Activated naive CD4-positive, alpha-beta T cell treated with anti-CD3 and anti-CD28 coated beads, Interleukin-2, amount 10 ng/mL, durations not matched to agents 7 days and 5 days (primary cell): ENCODE measurements at places on chromosomes 7 and 10.

DNA sequence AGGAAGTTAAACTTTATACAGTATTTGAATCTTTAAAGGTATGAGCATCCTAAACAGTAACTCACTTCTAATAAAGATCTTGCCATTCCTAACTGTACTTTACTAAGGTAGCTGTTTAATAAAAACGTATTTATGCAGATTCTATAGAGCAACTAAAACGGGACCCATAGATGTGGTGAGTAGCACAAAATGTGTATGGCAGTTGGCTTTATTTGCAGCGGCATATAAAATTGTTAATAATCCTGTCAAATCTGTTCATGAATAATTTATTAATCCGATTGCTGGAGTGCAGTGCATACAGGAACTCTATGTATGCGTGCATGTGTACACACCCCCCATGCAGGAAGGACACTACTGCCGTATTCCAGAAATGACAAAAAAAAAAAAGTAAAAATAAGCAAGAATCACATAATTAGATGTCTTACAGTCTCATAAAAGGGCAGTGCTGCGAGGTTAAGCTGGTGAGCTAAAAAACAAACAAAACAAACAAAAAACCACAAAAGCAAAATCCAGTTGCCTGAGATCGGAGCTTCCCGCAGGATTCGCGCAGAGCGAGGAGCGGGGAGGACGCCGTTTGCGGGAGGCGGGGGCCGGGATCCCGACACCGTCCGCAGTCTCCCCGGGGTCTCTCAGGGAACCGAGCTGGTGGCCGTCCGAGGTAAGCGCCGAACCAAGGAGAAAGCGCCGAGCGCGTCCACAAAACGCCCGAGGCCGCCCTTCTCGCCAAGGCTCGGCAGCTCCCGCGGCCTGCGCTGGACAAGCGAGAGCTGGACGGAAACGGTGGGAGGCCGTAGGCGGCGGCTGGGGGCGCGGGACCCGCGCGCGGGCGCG is 518 bp upstream of the COMMD3 start:
- DNase-seq, result no peak

- DNase-seq, result no peak
Measured at GRCh38 chr10:23422003-23422411, 16.9 kb upstream of the OTUD1 start.

DNA sequence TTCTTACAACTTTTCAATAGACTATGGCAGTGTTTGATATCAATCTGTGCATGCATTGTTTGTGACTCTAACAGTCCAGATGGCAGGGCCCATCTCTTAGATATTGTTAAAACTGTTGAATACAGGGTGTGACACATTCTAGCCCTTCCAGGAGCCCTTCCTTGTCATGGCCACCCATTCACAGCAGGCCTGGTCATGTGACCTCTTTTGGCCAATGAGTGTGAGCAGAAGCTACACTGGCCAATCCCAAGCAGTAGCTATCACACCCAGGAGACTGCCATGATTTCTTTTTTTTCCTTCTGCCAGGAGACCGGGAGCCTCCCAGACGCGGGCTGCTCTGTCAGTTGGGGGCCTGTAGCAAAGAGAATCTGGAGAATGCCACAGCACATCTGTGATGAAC is 655.4 kb upstream of the MKI67 start:
- no peak for DNase-seq

- DNase-seq, result no peak
Measured at GRCh38 chr7:100374601-100375000, 1.3 kb downstream of the PILRA start.

DNA sequence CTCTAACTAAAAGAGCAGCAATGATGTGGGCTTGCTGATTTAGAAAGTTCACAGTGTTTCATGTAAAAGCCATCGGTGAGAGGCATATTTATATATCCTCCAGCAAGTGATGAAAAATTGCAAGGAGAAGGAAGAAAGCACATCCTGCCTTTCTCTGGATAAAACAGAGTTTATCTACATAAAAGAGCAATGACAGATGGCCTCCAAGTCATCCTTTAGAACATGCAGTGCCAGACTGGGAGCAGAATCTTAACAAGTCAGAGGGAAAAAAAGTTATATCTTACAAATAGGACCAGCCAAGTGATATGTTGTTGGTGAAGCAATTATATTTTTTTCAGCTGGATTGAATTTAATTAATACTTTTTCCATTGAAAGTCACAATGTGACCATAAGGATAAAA is 253.8 kb upstream of the MGMT start:
- no peak for DNase-seq

GRCh38 chr7:28318101-28318762 is 94.1 kb upstream of the CREB5 start:
- no peak for DNase-seq

DNA sequence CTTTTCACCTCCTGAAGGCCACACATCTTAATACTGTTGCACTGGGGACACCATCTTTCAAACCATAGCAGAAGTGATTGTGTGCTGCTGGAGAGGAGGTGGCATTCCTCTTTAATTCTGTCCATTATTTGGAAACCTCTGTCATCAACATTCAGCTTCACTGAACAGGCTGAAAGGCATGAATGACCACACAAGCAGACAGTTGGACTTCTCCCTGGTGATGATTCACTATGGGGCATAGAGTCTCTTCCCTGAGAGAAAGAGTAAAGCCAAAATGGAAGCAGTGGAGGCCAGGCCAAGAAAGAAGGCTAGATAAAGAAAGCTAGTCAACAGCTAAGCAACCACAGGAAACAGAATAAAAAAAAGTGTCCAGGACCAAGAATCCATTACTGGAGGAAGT is 113.1 kb upstream of the VSTM2A start:
- no peak for DNase-seq

DNA sequence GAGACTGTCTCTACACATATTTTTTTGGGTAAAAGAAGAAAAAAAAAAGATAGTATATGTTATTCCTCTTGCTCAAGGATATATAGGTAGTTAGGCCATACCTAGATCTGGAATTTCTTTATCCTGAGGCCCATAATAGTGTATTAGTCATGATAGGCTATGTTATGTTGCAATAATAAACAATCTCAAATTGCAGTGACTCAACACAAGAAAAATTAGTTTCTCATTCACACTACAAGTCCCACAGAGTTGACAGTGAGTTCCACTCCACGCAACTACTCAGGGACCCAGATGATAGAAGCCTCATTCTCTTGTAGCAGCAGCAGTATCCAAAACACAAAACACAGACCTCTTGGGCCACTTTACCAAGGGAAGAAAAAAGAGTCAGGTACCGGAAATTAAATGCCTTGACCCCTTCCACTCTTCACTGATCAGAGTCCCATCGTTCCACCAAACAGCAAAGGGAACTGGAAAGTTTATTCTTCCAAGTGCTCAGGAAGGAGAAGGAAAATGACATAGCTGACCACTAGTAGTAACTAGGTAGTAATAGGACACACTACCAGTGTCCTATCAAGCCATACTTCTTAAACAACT is 7.4 kb upstream of the C10orf67 start:
- DNase-seq, result no peak

DNA sequence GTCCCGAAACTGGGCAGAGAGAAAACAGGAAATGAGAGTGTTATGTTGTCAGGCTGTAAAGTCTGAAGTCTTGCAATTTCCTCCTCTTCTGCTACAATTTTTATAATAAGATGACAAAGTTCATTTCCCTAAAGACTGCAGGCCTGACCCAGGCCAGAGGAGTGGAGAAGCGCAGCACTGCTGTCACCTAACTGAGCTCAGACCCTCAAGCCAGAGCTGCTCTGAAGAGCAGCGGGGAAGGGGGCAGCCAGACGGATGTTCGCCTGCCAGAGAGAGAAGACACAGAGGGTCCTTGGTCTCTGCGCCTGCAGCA is 12.6 kb upstream of the AOAH start:
- no peak for DNase-seq

- DNase-seq, result no peak
Measured at GRCh38 chr10:24513155-24513554, 210.5 kb downstream of the ARHGAP21 start.

DNA sequence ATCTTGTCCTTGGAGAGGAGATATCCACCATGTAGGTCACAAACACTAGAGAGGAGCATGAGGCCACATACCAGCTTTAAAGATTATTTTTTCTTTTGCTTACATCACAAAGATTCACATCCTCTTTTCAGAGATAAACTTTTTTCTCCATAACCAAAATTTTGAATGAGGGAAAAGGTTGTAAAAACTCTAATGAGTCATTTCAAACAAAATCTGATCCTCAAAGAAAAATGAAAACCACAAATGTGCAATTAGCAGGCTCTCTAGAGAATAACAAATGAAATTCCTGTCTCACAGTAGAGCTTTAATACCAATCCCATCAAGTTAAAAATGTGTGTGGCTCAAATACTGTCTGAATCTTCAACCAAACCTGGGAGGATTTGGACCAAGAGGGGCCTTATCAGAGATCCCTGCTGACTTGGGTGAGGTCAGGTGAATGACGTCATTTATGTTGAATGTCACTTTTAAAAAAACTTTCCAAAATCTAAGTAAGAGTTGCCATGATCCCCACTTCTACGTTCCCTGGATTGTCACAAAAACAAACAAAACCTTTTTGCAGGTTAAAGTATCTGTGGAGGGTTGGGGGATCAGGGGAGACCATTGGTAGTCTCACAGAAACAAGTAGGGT is 261.5 kb upstream of the NPSR1 start:
- DNase-seq, result no peak

DNA sequence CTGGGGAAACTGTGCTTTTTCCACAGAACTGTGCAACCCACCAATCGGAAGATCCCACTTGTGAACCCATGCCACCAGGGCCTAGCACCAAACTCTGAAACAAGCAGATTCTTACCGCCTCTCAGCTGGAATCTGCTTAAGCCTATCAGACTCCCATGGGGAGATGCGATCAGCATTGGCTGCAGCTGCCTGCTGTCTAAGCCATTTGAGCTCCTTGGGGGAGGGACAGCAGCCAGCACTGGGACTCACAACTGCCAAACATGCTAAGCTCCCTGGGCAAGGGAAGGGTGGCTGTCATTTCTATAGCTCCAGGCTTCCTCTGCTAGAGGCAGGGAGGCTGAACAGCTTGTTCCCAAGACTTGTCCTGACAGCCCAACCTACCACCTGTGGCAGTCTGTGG is 283.8 kb downstream of the CDK14 start:
- DNase-seq, result no peak
